ENCODE measurements at places on chromosomes 6 and 20. TPM values are rescaled to one million over a fixed set of nuclear protein-coding genes. Genes with fewer than 3 reads are reported as not detected.
A peak's percentile ranks its signal among the peaks of the same experiment; 100 is the strongest.

Gene EYA4
- total RNA-seq: 3.3 TPM

Gene DNAH8
- not detected for total RNA-seq

Gene CCN2
- total RNA-seq: 518 TPM

Gene C6orf120
- 25.3 TPM for total RNA-seq

Gene MDFI
- 3.0 TPM for total RNA-seq

GRCh38 chr6:160170018-160170680 is 48.5 kb downstream of the SLC22A1 start:
- no peak for DNase-seq

GRCh38 chr6:85047818-85048217 is 283.4 kb upstream of the TBX18 start:
- DNase-seq: no peak

DNA sequence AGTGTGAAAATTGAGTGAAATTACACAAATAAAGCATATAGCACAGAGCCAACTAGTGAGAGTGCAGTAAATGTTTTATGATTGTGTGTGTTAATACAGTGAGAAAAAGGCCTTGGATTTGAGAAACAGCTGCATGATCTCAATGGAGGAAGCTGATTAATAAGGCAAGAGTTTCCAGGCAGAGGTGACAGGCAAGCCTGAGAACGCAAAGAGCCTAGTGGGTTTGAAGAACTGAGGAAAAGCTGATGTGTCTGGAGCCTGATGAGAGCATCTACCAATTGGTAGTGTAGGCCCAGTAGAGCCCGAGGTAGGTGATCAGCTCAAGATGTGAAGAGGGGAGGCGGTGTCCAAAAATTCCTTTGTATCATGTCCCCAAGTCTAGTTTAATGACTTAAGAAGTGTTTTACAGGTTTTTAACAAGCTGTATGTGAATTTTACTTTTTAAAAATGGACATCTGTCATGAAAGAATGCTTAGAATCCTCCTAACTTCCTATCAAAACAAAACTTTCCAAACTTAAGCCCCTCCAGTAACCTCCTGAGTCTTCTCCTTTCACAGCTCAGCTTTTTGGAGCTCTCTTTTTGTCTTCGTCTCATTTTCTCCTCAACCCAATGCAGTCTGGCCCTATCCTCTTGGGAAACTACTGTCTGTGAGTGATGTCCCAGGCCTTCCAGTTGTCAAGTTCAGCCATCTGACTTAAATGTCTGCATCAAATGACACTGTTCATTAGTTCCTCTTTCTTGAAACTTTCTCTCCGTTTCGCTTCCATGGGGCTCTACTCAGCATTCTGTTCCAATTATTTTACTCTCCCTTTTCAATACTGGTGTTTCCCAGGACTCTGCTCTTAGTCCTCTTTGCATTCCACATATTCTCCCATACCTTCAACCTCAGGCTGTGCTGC is 1.2 kb downstream of the CDC40 start:
- DNase-seq: no peak

DNA sequence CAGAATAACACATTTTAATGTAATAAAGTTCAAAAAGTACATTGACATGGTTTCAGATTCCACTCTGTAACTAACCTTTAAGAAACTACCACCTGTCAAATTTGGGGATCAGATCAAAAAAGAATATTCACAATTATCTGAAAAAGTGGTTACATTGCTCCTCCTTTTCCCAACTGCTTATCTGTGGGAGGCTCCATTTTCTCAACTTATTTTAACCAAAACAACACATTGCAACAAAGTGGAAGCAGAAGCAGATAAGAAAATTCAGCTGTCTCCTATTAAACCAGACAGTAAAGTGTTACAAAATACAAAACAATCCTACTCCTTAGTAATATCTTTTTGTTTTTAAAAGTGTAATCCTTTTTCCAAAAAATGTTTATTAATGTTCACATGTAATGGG is 61.4 kb downstream of the PDSS2 start:
- DNase-seq: no peak

GRCh38 chr6:27280540-27281000 is 31.5 kb downstream of the POM121L2 start:
- no peak for DNase-seq

DNA sequence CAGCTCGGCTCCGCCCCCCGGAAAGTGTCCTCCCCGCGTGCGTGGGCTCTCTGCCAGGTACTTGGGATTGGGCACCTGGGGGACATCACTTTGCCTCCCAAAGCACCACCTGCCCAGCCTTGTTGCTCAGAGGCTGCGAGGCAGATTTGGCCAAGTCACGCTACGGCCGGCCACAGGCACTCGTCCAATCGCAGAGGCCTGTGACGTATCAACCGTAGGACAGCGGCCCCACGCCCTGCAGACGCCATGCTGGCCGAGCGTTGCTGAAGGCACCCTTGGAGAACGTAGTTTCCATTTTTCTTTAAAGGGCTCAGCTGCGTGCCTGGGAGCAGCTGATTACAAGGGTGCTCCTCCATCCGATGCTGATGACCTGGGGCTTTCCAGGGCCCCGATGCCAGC is 3.1 kb downstream of the NTSR1 start:
- DNase-seq: no peak

- no peak for DNase-seq
These were observed 16.6 kb downstream of the SLC2A12 start for GRCh38 chr6:134035823-134036296.

- DNase-seq: no peak
These were observed 10.5 kb downstream of the PLN start for GRCh38 chr6:118558464-118559217.

GRCh38 chr6:130681028-130681427 is 146.2 kb upstream of the SMLR1 start:
- DNase-seq: no peak

GRCh38 chr6:80214436-80215022 is 108.1 kb downstream of the BCKDHB start:
- no peak for DNase-seq

DNA sequence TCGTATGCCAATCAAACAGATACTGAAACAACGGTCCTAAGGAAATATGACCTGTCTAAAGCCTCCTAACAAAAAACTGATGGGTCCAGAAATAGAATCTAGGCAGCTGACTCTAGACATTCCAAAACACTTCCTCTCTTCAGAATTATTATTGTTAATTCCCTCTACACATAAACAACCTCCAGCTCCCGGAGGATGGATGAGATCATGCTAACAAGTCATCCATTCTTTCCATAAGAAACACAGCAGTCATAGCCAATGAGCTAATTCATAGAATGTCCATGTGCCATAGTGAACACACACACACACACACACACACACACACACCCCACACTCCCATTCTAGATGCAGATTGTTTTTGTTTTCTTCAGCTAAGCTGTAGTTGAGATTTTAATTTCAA is 44.3 kb downstream of the HDGFL1 start:
- DNase-seq: no peak

DNA sequence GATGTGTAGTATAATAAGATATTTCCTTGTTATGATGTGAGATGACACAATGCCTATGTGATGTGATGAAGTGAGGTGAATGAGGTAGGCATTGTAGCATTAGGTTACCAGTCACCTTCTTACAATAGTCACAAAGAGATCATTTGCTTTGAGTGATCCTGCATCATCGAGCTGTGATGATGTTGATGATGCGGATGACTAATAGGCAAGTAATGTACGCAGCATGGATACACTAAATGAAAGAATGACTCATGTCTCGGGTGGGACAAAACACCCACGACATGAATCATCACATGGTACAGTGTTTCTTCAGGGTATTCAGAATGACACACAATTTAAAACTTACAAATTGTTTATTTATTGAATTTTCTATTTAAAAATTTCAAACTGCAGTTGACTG is 806.3 kb upstream of the GJE1 start:
- no peak for DNase-seq

- no peak for DNase-seq
These were observed 2.0 kb downstream of the ANKRD6 start for GRCh38 chr6:89434954-89435353.

GRCh38 chr6:156948807-156949206 is 171.6 kb downstream of the ARID1B start:
- no peak for DNase-seq

DNA sequence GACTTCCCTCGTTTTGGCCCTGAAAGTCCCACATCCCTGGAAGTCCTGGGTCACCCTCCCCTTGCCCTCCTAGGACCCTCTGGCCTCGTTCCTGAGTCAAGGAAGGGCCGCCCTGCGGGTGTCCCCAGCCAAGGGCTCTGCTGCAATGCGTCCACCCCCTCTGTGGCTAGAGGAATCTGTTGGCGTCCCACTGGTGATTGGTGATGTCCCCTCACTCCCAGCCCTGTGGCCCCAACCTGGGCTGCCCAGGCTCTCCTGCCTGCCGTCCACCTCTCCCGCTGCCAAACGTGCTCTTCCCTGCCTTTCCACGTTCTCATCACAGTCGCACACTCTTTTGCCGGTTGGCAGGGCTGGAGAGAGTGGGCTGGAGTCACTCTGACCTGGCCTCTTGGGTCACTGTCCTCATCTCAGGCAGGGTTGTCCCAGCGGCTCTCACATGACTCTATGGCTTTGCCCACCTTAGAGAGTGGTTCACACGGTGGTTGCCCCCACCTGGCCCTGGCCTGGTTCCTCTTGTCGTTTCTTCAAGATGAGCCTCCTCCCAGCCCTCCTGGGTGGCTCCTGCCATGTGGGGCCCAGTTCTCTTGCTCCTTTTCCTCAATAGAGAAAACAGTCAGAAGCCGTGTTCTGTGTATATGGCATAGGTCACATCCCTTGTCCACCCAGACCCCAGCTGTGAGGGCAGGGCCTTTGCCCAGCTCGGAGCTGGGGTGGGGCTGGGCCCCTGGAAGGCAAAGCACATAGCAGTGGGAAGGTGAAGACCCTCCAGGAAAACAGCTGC is 100.9 kb downstream of the TMEM242 start:
- DNase-seq: no peak

GRCh38 chr6:16665992-16666391 is 95.3 kb downstream of the ATXN1 start:
- DNase-seq: no peak

DNA sequence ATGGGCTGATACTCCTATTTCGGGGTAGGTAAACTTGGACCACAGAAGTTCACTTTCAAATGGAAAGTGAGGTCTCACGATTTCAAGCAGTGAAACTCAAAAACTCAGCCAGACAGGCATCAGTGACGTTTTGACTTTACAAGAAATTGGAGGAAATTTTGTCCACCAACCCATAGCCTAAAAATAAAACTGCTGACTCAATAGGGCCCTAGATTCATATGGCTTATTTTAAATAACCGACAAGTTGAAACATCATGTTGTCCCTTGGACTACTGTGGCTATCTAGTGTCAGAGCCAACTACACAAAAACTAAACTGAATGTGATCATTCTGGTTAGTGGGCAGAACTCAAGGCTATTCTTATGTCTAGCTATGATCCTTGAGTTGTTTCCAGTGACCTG is 486.3 kb downstream of the GRIK2 start:
- DNase-seq: no peak

DNA sequence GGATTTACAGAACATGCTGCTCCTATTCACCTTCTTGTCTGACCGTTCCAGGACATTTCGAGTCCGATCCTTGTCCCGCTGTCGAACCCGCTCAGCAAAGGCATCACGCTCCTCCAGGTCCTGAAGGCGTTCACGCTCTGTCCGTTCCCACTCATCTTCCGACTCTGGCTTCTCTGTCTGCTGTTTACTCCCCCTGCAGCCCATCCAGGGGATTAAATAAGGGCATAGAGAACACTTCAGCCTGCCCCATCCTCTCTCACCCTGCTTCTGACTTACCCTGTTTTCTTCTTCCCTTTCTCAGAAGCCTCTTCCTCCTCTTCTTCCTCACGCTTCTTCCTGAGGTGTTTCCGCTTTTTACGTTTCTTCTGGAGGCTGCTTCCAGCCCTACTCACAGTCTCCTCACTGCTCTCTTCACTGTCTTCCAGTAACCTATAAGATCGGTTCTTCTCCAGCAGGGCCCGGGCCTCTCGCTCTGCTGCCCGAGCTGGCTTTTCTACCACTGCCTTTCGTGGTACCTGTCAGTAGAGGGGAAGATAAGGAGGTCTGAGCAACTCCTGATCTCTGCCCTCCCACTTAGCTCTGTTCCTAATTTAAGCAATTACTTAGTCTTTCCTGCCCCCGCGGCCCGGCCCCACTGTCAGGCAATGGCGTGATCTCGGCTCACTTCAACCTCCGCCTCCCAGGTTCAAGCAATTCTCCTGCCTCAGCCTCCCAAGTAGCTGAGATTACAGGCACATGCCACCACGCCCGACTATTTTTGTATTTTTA is 1.9 kb downstream of the DHX16 start:
- no peak for DNase-seq

- no peak for DNase-seq
These were observed 978 bp downstream of the HLA-A start for GRCh38 chr6:29943053-29943966.

GRCh38 chr6:138931660-138932059 is 56.4 kb downstream of the REPS1 start:
- DNase-seq: no peak

DNA sequence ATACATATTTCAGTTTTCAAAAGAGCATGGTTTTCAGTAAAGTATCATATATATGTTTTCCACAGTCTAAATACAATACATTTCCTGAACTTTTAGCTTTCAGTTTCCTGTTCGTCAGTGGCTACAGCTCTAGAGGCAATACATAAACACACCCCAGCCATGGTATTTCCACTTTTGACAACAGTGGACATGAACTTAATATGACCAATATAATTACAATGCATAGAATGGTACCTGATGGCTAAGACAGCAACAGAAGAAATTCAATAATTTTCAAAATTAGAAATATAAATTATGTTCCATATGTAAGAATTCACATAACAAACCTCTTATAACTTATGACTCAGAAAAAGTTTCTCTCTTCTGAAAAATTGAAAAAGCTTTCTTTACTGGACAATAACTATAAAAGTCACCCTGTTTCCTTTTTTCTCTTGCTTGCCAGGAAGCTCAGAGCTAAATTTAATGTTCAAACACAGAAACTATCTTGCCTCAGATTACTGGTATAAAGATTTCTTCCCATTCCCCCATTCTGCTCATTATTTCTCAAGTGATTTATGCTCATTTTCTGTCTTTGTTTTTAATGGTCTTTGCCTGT is 19.2 kb downstream of the FKBP5 start:
- no peak for DNase-seq

DNA sequence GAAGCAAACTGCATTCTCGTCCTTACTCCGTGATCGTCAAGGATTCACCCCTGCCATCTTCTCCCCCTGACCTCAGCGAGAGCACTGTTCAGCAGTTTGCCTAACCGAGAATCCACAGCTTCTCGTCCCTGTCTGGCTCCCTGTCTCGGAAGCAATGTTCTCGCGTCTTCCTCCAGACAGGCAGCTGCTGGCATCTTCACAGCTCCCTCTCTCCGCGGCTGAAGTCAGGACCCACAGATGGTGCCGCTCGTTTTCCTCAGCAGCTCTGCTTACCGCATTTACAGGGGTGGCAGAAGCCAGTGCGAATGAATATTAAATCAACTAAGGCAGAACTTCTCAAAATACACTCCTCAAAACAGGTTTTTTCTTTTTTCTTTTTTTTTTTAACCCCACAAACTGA is 18.9 kb upstream of the SLC22A2 start:
- DNase-seq: peak; percentile 66

DNA sequence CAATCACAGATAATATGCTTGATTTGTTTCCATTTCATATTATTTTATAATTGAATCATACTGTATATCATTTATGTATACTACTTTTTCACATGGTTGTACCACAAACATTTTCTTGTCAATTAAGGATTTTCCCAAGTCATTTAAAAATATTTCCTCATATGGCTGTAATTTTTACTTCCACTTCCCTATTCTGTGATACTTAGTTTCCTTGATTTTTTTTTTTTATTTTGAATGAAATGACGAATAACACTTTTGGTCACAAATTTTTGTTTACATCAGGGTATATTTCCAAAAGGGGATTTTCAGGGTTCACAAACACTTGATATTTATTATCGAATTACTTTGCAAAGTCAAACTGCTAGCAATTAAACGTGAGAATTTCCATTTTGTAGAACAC is 515.6 kb downstream of the KIF16B start:
- no peak for DNase-seq

Measured in esophagus muscularis mucosa (tissue), 4 donors.